ENCODE measurements at places on chromosomes 3 and 15.

- DNase-seq: no peak
These were observed 12.4 kb downstream of the CXCR6 start for GRCh38 chr3:45955706-45956105.

DNA sequence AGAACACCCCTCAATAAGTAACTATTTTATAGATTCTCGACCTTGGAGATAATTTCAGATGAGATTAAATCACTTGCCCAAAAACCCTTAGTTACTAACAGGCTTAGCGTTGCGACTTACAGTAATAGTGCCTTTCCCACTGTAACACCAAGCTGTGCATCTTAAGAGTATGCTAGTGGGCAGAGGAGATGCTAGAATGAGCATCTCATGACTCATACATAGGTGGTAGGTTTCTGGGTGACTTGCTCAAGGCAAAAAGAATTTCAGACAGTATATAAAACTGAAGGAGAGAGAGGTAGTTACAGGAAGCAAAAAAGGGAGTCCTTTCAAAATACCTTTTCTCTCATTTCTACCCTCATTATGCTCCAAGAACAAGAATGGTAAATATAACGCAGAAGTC lies 3.9 kb downstream of the KATNBL1 start:
- DNase-seq: no peak

- DNase-seq: no peak
These were observed 23.4 kb downstream of the METTL6 start for GRCh38 chr3:15403965-15404364.

- peak; percentile 9 for DNase-seq
These were observed 461 bp downstream of the XRN1 start for GRCh38 chr3:142447301-142447851.

- DNase-seq: no peak
These were observed 54.0 kb downstream of the PLOD2 start for GRCh38 chr3:146106986-146107385.

- no peak for DNase-seq
These were observed 89.9 kb upstream of the MITF start for GRCh38 chr3:69649120-69650065.

GRCh38 chr3:123540285-123540684 lies 44.6 kb downstream of the HACD2 start:
- DNase-seq: no peak

GRCh38 chr15:58407778-58408177 lies 24.0 kb upstream of the LIPC start:
- DNase-seq: no peak

DNA sequence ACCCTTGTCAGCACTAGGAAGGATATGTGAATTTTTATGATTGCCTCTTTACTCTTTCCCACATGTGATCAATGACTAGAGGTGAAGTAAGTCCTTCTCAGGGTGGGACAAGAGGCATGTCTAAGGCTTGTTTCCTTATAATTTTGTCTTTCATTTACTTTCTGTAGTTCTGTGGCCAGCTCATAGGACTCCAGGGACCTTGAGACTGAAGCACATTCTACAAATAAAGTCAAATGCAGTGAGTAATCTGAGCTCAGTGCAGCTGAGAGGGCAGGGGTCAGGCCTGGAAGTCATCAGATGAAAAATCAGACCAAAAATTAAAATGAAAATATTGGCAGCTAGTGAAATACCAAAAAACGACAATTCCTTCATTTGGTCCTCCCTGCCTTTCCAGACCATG lies 424.7 kb upstream of the THBS1 start:
- DNase-seq: no peak

Measured in stimulated activated CD4-positive, alpha-beta T cell treated with anti-CD3 and anti-CD28 coated beads, Interleukin-2, amount 100 ng/mL, for 4 hours (primary cell).